ENCODE measurements at places on chromosomes 3 and 15.

GRCh38 chr3:186254676-186255650 lies 107.1 kb downstream of the DGKG start:
- no peak for DNase-seq

- no peak for DNase-seq
Measured at GRCh38 chr3:31103181-31103580, 208.7 kb upstream of the GADL1 start.

GRCh38 chr3:38101811-38102443 lies 35.0 kb downstream of the ACAA1 start:
- no peak for DNase-seq

DNA sequence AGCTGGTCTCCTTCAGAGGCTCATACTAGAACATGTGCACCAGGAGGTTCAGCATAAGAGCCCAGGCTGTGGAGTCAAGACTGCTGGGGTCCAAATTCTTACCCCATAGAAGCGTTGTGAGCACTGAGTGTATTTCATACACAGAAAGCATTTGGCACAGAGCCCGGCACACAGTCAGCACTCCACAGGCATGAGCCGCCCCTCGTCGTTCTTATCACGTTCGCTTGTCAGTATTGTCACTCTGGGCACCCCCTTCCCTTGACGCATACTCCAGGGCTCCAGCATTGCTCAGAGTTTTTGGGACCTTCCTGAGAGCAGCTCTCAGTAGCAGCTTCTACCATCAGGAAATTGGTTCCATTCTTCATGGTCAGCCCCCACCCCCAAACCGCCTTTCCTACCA lies 25.2 kb downstream of the CORO2B start:
- DNase-seq = no peak

- no peak for DNase-seq
Measured at GRCh38 chr3:100533176-100533575, 40.8 kb downstream of the TMEM45A start.

GRCh38 chr3:113329757-113330156 lies 111.5 kb downstream of the CFAP44 start:
- DNase-seq = no peak

DNA sequence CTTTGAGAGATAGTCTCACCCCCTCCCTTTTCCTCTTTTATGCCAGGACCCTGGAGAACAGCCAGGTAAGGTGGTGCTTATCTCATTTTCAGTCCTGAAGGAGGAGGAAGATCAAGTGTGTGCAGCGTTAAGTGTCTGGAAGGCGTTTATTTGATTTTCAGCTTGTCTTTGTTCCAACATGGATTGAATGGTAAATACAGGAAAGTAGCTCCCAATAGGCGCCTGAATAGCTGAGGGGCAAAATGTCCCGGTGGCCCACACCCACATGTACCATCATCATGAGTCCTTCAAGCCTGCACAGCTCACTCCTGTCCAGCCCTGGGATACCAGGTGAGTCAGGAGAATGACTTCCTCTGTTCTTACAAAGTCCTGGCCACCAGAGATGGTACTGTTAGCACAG lies 73.5 kb downstream of the CEMIP start:
- no peak for DNase-seq

GRCh38 chr3:194058189-194058571 lies 77.8 kb upstream of the HES1 start:
- peak; percentile 9 for DNase-seq

DNA sequence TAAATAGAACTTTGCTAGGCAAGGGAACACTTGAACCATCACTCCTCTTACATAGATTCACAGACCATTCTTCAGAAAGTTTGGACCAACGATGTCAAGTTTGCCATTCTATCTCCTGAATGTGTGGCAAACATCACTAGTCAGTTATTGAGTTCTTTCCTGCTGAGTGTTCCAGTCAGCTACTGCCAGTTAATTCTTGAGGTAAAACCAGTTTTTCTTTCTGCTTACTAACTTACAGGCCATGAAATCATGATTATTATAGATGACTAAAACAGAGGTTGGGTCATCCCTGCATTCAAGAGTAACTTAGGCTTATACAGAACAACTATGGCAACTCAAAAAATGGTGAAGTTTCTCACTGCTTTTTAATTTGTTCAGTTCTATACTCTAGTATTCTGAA lies 88.2 kb downstream of the AP4E1 start:
- DNase-seq = no peak

DNA sequence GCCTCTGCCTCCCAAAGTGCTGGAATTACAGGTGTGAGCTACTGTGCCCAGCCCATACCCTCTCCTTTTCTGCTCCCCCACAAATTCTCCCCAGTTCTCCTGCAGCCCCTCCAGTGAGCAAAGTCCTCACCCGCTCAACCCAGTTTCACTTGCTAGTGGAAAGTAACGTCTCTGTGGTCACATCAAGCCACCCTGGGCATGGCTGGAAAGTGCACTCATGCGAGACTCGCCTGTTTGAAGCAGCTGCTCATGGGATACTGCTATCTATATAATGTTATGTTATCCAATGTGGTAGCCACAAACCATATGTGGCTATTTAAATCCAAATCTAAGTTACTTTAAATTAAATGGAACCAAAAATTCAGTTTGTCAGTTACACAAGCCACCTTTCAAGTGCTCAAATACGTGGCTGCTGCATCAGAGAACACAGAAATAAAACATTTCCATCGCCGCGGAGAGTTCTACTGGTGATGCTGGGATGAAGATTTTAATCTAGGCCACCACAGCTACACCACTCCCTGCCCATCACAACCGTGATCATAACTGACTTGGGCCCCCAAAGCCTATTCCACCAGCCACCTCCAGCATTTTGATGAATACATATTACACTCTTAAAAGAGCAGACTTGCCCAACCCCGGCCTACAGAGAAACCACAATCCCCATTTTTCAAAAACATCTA lies 119.4 kb downstream of the LIPC start:
- no peak for DNase-seq

DNA sequence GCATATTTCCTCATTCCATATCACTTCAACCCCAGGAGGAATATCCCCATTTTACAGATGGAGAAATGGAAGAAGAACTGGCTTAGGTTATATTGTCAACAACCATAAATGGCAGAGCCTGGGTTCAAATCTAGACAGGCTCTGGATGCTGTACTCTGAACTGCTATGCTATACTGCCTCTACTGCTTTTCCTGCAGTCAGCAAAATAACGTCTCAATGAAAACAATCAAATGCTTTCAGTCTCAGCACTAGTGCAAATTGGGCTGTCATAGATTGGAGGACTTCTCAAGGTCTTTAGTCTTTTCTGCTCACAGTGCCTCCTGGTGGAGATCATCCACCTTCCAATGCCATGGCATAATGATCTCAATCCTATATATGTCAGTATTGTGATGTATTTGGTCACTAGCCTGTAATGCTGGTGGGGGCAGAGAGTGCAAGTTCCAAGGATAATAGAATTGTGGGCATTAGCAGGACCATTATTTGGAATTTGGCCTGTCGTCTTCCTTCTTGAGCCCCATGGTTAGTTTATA lies 285.0 kb downstream of the CLSTN2 start:
- DNase-seq = no peak

GRCh38 chr3:59133311-59133710 lies 83.5 kb upstream of the CFAP20DC start:
- no peak for DNase-seq

GRCh38 chr15:67761343-67761742 lies 64.0 kb upstream of the SKOR1 start:
- no peak for DNase-seq

GRCh38 chr3:76138921-76139320 lies 353.6 kb upstream of the ZNF717 start:
- DNase-seq = no peak

GRCh38 chr3:2595486-2595885 lies 496.8 kb downstream of the CNTN4 start:
- DNase-seq = no peak

GRCh38 chr3:141367038-141367730 lies 1.1 kb upstream of the ZBTB38 start:
- no peak for DNase-seq

GRCh38 chr3:72041511-72041910 lies 256.6 kb upstream of the PROK2 start:
- no peak for DNase-seq

DNA sequence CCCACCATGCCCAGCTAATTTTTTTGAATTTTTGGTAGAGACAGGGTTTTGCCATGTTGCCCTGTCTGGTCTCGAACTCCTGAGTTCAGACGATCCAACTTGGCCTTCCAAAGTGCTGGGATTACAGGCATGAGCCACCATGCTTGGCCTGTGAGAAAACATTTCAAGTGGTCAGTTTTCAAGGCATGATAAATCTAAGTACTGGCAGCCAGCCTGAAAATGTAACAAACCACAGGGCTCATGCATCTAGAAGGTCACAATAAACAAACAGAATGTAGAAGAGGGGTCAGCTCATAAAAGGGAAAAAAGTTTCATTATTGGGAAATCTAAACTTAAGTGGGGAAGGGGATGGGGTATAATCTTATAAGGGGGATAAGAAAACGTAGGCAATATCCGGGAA lies 39.9 kb downstream of the PPCDC start:
- DNase-seq = no peak

GRCh38 chr3:194584320-194584776 lies 48.9 kb downstream of the TMEM44 start:
- no peak for DNase-seq

- no peak for DNase-seq
Measured at GRCh38 chr15:51577636-51578304, 44.8 kb downstream of the DMXL2 start.

- DNase-seq = peak; percentile 25
Measured at GRCh38 chr15:26889298-26889898, 22.5 kb downstream of the GABRA5 start.

- DNase-seq = no peak
Measured at GRCh38 chr3:29805757-29806156, 524.9 kb downstream of the RBMS3 start.

- no peak for DNase-seq
Measured at GRCh38 chr3:39322936-39323335, 6.6 kb upstream of the CCR8 start.

- DNase-seq = no peak
Measured at GRCh38 chr3:58340594-58341244, 8.0 kb downstream of the PXK start.

DNA sequence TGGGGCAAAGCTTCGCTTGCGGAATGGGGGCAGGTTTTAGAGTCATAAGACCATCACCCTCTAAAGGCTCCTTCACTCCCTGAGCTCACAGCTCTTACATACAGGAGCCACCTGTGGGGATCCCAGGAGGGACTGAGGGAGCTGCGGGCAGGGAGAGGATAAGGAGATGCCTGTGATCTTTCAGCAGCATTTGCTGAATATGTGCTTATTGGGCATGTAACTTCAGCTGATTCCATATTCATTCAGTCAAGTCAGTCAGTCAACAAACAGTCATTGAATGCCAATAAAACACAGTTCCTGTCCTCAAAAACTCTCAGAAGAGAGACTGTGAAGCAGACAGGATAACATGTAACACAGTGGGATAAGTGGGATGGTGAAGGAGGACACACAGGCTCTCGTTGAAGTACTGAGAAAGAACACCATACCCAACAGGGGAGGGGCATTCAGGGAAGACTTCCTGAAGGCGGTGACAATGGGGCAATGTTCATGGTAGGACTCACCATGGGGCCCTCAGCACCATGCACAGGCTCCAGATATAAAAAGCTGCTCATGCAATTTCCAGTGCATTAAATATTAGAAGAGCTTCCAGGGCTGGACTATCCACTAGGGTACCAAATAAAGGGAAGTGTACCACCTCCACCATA lies 240.9 kb downstream of the UACA start:
- DNase-seq = no peak

DNA sequence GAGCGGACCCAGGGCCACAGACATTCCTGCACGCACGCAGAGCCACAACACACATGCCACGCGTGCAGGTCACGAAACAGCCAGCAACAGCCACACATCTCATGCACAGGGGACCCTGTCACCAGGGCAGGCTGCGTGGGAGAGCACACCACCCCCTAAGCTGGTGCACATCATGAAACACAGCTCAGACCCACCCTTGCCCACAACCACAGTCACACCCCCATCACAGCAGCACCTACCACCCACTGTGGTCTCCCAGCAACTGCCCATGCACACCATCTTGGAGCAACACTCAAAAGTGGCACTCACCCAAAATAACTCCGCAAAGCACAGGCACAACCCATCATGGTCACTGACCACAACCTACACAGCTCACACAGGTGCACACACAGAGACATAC lies 75.7 kb downstream of the OCA2 start:
- DNase-seq = no peak

- DNase-seq = no peak
Measured at GRCh38 chr3:23668430-23668904, 137.3 kb upstream of the UBE2E1 start.

DNA sequence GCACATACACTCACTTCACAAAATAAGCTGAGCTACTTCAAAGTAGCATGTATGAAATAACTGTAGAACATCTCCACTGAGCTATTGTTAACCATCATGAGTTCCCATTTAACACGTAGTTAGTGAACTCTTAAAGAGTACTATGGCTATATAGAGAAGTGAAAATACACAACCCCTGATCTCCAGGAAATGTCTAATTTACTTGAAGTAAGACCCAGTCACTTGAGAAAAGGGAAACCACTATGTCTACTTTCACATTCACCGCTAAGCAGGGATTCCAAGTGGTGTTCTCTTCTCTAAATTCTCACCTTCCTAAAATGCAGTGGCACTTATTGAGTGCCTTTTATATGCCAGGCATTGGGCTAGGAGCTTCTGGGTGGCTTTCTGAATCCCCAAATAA lies 35.0 kb upstream of the COLQ start:
- DNase-seq = no peak

DNA sequence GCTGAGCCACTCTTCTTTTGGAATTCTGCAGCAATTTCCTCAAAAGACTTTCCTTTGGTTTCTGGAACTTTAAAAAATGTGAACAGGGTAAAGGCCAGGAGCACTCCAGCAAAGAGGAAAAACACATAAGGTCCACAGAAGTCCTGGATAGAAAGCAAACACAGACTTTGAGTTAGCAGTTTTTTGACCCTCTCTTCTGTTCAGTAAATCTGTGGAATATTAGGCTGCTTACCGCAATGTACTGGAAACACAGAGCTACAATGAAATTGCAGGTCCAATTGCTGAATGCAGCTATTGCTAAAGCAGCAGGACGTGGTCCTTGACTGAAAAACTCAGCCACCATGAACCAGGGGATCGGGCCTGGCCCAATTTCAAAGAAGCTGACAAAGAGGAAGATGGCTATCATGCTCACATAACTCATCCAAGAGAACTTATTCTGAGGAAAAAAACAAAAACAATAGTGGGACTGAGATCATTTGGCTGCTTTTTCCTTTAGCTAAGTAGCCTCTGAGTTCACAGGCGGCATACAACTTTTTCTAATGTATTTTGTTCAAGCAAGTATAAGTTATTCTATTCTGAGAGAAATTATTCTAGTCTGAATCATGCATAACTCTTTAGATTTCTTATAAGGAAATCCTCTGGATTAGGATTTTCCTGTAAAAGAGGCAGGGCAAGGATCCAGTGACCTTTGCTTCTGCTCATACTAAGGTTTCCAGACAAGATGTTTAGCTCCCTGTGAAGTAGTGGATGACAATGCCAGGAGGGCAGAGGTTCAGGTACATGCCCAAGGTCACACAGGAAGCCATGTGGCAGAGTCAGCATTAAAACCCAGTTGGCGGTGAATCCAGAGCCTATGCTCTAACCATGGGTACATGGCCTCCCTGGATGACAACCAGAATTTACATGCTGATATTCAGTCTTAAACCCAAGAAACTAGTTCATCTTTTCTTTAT lies 28.3 kb downstream of the SLC2A2 start:
- no peak for DNase-seq

Data from activated CD4-positive, alpha-beta T cell treated with anti-CD3 and anti-CD28 coated beads for 4 hours (primary cell).